ENCODE measurements at places on chromosomes 3 and 15.

DNA sequence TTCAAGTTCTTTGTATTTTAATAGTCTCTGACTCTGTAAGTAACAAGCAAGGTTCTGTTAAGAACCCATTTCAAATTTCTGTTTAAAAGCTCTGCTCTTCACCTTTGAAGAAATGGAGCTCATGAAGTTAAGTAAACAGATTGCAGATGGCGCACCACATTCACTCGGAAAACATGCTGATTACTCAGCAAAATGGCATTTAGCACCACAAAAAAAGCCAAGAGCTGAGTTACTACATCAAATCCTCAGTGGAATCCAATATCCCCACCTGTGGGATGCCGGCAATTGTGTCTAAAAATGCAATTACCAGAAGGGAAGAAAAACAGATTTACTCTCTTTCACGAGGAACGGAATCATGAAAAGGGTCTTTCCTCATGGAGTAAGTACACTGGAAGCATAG, 758.0 kb downstream of the NTRK3 start:
- no peak for DNase-seq

- DNase-seq = no peak
Observed at GRCh38 chr3:131735116-131735515, 232.3 kb upstream of the MRPL3 start.

GRCh38 chr3:121883507-121883906, 10.7 kb upstream of the SLC15A2 start:
- DNase-seq = no peak

DNA sequence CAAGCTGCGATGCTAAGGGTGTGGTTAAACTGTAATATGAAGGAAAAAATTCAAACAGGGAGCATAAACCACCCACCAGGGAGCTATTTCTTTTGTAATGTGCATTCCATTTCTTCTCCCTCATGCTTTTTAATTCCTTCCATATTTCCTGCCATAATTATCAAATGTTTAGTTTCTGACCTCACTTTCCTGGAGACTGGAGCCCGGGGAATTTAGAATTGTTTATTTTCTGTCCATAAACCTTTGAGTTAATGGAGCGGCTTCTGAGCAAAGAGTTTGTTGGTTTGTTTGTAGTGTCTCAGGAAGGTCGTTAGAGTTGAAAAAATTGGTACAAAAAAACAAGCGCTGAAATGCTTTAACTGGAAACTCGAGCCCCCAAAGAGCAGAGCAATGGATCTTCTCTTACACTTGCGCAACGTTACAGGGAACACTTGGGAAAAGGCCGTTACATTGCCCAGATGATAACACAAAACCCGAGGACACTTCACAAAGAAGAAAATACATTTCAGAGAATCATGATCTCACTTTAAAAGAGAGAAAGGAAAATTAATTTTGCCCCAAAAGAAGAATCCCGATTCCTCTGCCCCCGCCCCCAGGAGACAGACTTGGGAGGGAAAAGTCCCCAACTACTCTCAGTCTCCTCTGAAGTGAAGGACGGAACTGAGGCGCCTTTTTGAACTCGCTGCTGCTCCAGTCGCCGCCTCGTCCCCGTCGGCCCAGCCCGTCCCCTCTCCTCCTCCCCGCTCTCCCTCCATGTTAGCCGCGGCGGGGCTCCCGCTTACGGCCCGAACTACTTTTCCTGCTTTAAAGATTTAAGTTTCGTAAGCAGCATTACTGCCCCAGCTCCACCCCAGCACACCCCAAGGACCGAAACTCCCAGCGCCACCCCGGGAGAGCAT, 842 bp downstream of the FSTL1 start:
- DNase-seq = no peak

- no peak for DNase-seq
Observed at GRCh38 chr15:81749716-81750375, 296.0 kb downstream of the MEX3B start.

- DNase-seq = no peak
Observed at GRCh38 chr3:42612928-42613327, 12.4 kb downstream of the NKTR start.

GRCh38 chr3:183308751-183309150, 55.7 kb downstream of the B3GNT5 start:
- no peak for DNase-seq

DNA sequence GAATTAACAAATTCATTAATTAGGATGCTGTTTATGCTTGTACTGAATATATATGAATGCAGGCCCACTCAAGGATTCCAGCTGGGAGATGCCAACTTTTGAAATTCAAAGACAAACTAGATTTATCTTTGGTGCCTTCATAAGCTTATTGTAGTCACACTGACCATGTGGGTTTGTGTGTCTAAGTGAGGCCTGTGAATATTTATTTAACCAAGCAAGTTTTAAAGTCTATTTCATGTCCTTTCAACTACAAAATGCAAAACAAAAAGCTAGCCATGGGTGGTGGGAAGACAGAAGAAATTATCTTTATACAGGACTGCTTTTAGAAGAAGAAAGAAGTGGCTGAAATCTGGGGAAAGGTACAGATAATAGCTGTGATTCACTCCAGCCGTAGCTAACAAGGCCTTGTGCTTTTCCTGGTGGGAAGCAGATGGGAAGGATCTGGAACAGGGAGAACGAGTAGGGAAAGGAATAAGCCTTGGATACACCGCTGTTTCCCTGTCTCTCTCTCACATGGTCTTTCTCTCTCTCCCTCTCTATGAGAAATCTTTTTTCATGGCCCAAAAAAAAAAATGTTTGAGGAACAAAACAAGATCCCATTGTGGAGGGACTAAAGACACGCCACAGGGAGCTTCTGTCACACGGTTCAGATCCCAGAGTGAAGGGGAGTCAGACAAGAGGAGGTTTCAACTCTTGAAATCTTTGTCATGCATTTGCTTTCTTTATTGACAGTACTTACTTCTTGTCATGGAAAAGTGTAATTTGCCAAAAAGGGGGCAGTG, 225.5 kb downstream of the RORA start:
- DNase-seq = no peak

- DNase-seq = no peak
Observed at GRCh38 chr15:29724026-29724425, 98.2 kb downstream of the TJP1 start.

DNA sequence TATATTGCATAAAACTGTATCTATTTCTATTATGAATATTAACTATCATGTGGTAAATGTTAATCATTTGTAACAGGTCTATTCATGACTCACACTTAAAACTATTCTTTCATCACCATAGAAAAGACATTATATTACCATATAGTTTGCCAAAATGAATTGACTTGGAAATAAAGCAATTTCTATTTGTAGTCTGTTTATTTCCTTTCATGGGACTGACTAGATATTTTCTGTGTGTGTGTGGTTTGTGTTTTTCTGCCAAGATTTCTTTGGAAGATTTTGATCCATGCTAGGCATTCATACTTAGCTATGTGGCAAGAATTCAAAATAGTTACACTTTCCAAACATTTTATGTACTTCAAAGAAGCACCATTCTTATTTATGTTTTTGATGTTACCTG, 522.5 kb upstream of the AGTR1 start:
- DNase-seq = no peak

DNA sequence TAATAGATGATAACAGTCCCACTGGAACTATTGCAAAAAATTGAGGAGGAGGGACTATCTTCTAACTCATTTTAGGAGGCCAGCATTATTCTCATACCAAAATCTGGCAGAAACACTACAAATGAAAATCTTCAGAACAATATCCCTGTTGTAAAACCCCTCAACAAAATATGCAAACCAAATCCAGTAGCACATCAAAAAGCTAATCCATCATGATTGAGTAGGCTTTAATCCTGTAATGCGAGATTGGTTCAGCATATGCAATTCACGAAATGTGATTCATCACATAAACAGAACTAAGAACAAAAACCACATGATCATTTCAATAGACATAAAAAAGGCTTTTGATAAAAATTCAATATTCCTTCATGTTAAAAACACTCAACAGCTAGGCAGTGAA, 23.9 kb upstream of the PLSCR2 start:
- no peak for DNase-seq

GRCh38 chr3:24907106-24907505, 412.5 kb upstream of the THRB start:
- DNase-seq = no peak

All from stimulated activated CD4-positive, alpha-beta T cell treated with anti-CD3 and anti-CD28 coated beads, Interleukin-1b, Interleukin-23, amount 100 ng/mL, for 4 hours (primary cell).